ENCODE measurements at places on chromosomes 6 and 20.

DNA sequence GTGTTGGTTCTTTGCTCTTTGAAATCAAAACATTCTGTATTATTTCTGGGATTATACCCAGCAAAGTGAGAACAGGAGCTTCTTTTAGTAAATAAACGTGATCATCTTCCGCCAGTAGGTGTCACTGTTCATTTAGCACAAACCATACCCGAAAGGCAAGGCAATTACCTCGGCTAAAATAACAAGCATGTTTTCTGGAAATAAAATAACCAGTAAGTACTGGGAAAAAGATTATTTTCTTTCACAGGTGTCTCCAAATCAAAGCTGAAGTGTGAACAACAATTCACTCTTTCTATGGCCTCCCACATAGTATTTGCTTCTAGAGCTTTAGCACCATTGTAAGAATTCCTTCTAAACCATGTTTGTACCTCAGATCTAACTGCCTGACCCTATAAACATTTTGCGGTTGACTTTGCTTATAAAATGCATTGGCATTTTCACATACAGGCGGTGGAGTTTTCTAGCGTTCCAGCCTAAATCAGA is 144.6 kb upstream of the AGPAT4 start:
- DNase-seq: no peak

DNA sequence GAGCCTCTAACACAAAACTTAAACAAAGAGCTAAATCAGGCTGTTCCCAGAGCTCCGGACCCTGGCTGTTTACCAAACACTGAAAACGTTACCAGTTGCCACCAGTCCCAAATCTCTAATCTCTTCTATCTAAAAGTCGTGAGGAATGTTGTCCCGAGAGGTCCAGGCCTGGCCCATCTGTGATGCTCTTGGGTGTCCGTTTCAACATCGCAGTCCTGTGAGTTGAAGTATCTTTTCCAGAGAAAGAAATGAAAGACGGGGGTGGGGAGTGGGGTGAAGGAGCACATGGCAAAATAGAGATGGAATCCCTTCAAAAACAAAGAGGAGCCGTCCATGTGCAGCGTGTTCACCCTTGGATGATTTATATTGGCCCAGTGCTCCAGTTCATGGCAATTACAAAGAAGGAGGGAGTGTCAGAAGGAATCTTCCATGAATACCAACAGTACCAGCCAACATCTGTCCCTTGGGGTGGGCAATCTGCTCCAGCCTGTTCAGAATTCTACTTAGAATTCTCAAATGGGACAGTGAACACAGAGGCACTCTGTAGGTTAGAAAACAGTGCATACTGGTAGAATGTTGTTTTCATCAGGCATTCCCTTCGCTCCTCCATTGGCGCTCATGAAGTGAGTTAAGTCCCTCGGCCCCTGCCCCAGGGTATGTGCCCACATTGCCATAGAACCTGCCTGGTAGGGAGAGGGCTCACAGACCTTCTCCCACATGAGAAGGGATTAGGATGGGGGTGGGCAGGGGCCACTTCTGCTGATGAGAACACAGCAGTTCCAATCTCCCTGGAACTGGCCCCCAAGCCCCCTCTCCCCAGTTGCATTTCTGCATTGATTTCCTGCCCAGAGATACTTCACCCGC is 112.1 kb downstream of the LY86 start:
- no peak for DNase-seq

GRCh38 chr6:162443101-162443500 is 284.5 kb downstream of the PRKN start:
- no peak for DNase-seq

GRCh38 chr6:135451617-135452190 is 45.8 kb downstream of the AHI1 start:
- DNase-seq: peak; percentile 42

GRCh38 chr20:13494019-13494418 is 144.7 kb downstream of the TASP1 start:
- no peak for DNase-seq

- DNase-seq: no peak
Observed at GRCh38 chr20:41387444-41387851, 20.8 kb upstream of the EMILIN3 start.

GRCh38 chr20:43564993-43565757 is 6.3 kb downstream of the SGK2 start:
- no peak for DNase-seq

DNA sequence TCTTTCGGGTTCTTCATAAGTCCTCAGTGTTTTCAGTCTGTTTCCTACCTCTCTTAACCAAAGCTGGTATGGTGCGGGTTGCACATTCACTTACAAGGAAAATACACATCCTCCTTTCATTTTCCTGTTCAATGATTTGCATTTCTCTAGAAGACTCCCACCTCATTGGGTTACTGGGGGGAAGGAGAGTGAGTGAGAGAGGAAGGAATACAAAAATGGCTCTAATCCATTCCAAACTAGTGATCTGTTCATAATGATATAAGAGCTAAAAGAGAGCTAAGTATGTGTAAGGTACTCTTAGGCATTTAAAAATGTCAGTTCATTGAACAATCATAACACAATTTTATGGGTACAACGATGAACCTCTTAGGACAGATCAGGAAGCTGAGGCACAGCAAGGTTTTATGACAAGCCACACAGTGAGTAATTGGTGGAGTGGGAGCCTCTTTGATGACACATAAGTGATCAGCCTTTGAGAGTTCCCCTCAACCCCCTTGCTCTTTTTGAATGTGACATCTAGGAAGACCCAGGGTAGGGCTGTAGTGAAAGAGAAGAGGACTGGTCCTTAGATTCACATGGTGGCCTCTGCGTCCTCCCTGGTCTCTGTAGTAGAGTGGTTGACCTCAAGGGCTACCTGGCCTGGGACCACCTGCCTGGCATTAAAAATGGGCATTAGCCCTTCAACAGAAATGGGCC is 328.4 kb upstream of the SOX4 start:
- DNase-seq: no peak

GRCh38 chr6:117676577-117677218 is 1.4 kb downstream of the NUS1 start:
- DNase-seq: no peak

GRCh38 chr20:46199198-46199597 is 81.1 kb downstream of the CD40 start:
- no peak for DNase-seq

DNA sequence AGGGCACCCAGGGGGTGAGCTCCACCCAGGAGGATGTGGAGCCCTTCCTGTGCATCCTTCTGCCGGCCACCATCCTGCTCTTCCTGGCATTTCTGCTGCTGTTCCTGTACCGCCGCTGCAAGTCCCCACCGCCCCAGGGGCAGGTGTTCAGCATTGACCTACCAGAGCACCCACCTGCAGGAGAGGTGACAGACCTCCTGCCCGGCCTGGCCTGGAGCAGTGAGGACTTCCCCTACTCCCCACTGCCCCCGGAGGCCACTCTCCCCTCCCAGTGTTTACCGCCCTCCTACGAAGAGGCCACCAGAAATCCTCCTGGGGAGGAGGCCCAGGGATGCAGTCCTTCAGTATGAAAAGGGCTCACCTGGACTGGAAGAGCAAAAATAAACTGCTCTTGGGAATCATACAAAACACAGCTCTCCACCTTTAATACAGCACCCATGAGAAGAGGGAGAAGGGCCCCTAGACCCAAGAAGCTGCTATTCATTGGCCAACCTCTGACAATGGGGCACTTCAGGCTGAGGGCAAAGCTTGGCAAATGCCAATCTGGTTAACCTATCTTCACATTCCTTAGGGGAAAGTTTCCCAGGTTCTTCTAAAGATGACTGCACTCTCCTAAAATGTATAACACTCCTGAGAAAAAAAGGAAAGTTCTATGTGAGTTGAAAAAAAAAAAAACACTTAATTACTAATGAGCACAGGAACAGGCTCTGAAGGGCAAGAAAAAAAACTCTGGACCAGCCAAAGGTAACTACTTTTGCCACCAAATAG is 5.0 kb downstream of the SMIM28 start:
- DNase-seq: no peak

DNA sequence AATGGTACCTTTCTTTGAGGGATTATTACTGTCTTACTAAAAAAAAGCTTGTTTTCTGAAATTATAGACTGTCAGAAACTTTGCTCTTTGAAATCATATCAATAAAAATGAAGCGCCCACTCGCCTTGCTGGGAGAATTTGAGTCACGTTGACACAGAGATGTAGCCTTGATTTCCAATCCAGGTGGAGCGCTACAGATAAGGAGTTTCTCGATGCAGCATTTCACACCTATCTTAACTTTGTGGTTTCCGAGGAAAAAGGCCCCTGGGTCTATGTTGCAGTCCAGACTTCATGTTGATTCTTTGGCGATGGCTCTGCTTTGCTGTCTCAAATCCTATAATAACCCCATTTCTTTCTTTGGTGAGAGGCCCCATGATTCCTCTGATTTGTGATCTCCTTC is 158.1 kb upstream of the ARG1 start:
- no peak for DNase-seq

DNA sequence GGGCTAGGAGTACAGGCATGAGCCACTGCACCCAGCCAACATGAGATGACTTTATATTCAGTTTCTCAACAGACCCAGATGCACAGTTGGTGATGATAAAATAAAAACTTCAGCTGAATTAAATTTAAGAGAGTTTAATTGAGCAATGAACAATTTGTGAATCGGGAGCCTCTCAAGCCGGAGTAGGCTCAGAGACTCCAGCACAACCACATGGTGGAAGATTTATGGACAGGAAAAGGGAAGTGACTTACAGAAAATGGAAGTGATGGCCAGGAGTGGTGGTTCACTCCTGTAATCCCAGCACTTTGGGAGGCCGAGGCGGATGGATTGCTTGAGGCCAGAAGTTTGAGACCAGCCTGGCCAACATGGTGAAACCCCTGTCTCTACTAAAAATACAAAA is 10.4 kb upstream of the BCAS4 start:
- DNase-seq: no peak

GRCh38 chr6:28235912-28236452 is 10.9 kb downstream of the ZSCAN9 start:
- DNase-seq: no peak

- DNase-seq: no peak
Observed at GRCh38 chr6:119895626-119896025, 546.1 kb upstream of the MAN1A1 start.

GRCh38 chr6:144314003-144314485 is 28.9 kb downstream of the UTRN start:
- DNase-seq: peak; percentile 81

DNA sequence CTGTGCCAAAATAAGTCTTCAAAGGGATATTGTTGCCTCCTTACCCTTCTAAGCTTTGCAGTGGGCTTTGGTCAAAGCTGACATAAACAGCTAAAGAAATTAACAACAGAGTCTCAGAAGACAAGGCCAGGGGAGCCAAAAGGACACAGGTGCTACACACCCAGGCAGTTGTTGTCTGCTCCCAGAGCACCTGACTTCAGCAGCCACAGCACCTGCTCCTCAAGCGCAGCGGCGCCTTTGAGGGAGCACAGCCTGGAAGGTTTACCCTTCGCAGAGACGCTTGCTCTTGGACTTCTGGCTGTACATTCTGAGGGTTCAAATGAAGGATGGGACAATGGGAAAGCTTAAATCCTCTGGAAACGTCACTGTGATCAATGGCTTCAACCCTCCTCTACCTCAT is 16.6 kb downstream of the B4GALT5 start:
- DNase-seq: peak; percentile 60

GRCh38 chr20:32971703-32972161 is 32.5 kb downstream of the SUN5 start:
- no peak for DNase-seq

- no peak for DNase-seq
Observed at GRCh38 chr6:93391965-93392364, 27.4 kb downstream of the EPHA7 start.

- no peak for DNase-seq
Observed at GRCh38 chr6:26412228-26412627, 10.2 kb downstream of the BTN3A1 start.

DNA sequence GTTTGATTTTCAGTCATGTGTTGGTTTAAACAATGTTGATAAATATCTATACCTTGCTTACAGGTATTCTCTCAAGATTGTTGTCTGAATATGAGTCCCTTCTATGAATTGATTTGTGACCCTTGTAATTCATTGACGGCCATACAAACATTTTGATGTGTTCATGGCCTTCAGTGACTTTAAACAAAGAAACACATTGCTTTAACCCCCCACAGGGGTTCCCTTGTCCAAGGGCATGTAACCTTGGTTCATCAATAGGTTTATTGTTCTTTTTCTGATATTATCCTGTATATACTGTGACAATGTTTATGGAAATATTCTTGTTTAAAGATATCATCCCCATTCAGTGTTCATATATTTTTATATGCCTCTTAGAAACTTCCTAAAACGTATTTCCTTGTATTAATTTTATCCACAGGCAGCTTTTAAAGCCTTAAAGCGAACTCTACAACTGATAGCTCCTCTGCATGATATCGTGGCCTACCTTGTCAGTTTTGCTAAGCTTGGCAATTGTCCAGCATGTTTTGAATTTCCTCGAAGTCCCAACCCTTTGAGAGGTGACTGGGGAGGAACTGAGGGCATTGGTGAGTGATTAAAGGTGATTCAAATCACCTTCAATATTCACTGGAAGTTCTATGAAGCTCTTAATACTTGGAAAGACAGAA is 87.0 kb downstream of the CD164 start:
- no peak for DNase-seq

DNA sequence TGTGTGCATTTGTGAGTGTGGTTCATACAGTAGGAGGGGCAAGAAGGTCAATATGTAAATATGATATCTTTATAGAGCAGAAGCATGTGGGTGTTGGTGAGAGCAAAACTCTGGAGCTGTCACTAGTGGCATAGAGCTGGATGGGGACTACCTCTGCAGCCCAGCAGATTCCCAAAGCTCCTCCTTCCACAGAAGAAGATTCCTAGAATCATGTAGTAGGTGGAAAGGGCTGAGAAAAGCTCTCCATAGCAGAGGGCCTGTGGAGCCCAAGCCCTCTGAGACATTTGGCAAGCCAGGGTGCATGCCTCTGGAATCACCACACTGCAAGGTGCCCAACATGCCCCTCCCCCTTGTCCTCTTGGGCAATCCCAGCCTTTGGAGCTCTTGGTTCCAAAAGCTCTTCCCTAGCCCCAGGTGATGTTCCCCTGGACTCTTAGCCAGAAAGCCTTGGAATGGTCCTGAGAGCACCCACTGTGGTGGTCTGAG is 233.2 kb downstream of the LRFN2 start:
- no peak for DNase-seq

DNA sequence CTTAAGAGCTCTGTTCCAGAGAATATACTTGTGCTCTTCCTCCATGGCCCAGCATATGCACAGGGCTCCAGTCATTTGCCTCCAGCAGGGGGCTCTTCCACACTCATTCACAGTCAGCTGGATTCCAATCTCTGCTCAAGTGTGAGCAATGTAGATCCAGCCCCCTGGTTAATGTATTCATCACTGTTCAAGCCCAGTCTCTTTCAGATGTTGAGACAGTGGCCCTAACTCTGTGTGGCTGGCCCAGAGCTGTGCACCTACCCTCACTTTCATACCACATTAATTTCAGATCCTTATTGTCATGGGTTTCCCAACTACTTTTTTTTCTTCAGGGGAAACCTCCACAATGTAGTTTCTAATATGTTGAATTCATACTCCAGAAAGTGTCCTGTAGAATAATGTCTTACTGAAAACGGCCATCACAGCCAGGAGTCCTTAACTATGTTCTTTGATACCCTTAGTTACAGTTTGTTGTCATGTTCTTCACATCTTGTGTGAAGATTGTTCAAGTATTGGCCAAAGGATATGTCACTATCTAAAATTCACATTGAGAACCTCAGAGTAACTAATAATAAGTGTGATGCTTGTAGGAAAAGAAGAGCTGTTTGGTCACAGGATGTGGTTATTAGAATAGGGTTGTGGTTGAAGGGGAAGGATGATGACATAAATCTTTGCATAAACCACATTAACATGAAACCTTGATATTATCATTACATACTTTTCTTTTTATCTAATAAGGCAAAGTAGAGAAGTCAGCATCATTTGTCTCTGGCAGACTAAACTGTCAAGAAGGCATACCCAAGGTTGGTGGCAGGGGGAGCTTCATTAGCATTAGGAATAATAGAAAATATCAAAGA is 14.4 kb upstream of the HLA-DQA1 start:
- no peak for DNase-seq
